Subcutaneous preadipocyte (primary cell): ENCODE measurements at places on chromosomes 11 and 22. TPM values are rescaled to one million over a fixed set of nuclear protein-coding genes. Genes with fewer than 3 reads are reported as not detected.

THY1 gene
- 8.2 and 87.5 TPM in 2 replicates for total RNA-seq

ROBO4 gene
- total RNA-seq: 7.7 and 26.6 TPM in 2 replicates

TBX10 gene
- total RNA-seq: not detected in 2 replicates

MS4A15 gene
- not detected in 2 replicates for total RNA-seq

MRGPRE gene
- total RNA-seq: 0.20 and 0.73 TPM in 2 replicates

KIRREL3 gene
- under 0.01 TPM in 2 replicates for total RNA-seq

OR10A2 gene
- total RNA-seq: not detected in 2 replicates

GRAP2 gene
- total RNA-seq: not detected in 2 replicates

MCM5 gene
- total RNA-seq: 41.5 and 87.2 TPM in 2 replicates

RNH1 gene
- 425 and 460 TPM in 2 replicates for total RNA-seq

PDGFB gene
- 0.37 TPM in 1 of 2 replicates, not detected in the other for total RNA-seq

CCDC89 gene
- total RNA-seq: 4.3 and 4.8 TPM in 2 replicates

MRGPRX4 gene
- total RNA-seq: not detected in 2 replicates

CHRM1 gene
- not detected in 2 replicates for total RNA-seq

MS4A12 gene
- not detected in 2 replicates for total RNA-seq

SYT7 gene
- 7.4 and 11.0 TPM in 2 replicates for total RNA-seq

PDE3B gene
- 1.8 and 3.3 TPM in 2 replicates for total RNA-seq

KCTD14 gene
- total RNA-seq: 1.5 and 1.8 TPM in 2 replicates

LDLRAD3 gene
- total RNA-seq: 11.5 and 12.1 TPM in 2 replicates

DGCR8 gene
- total RNA-seq: 17.6 and 30.1 TPM in 2 replicates

SCGB1D4 gene
- not detected in 2 replicates for total RNA-seq

OR4A16 gene
- total RNA-seq: not detected in 2 replicates

FGF19 gene
- total RNA-seq: not detected in 2 replicates

OR52H1 gene
- not detected in 2 replicates for total RNA-seq

ZNF280B gene
- total RNA-seq: 0.73 and 0.98 TPM in 2 replicates

CRYBB2 gene
- total RNA-seq: not detected in 2 replicates

OR52I1 gene
- total RNA-seq: not detected in 2 replicates

KRTAP5-8 gene
- total RNA-seq: not detected in 2 replicates

ABCG4 gene
- total RNA-seq: under 0.01 TPM in 2 replicates

MN1 gene
- 1.8 and 4.1 TPM in 2 replicates for total RNA-seq

OR52N4 gene
- not detected in 2 replicates for total RNA-seq

CABP7 gene
- not detected in 2 replicates for total RNA-seq

GPHA2 gene
- not detected in 2 replicates for total RNA-seq

TMPRSS13 gene
- under 0.01 TPM in 1 of 2 replicates, not detected in the other for total RNA-seq

TIMM8B gene
- 55.9 and 73.5 TPM in 2 replicates for total RNA-seq

GLB1L2 gene
- total RNA-seq: 1.1 and 3.5 TPM in 2 replicates

CASP1 gene
- total RNA-seq: 6.1 and 9.9 TPM in 2 replicates

SLC25A18 gene
- total RNA-seq: 0.20 and 0.73 TPM in 2 replicates

PRG3 gene
- total RNA-seq: not detected in 2 replicates

NAALADL1 gene
- 10.8 and 14.3 TPM in 2 replicates for total RNA-seq

CATSPERZ gene
- 1.1 TPM in 1 of 2 replicates, not detected in the other for total RNA-seq

CLP1 gene
- total RNA-seq: 17.6 and 20.9 TPM in 2 replicates

CNGA4 gene
- 0.37 TPM in 1 of 2 replicates, not detected in the other for total RNA-seq

RIBC2 gene
- 1.1 and 1.4 TPM in 2 replicates for total RNA-seq

MUC5B gene
- total RNA-seq: not detected in 2 replicates

HTR3A gene
- not detected in 2 replicates for total RNA-seq

CECR2 gene
- total RNA-seq: under 0.01 TPM in 1 of 2 replicates, not detected in the other

AIFM3 gene
- total RNA-seq: 0.20 and 0.73 TPM in 2 replicates

TANGO2 gene
- 28.7 and 31.5 TPM in 2 replicates for total RNA-seq

UBQLN3 gene
- not detected in 2 replicates for total RNA-seq

EFCAB6 gene
- total RNA-seq: 1.6 and 2.6 TPM in 2 replicates

MUC2 gene
- total RNA-seq: not detected in 2 replicates

C1QTNF4 gene
- total RNA-seq: under 0.01 and 0.20 TPM in 2 replicates

OR5A2 gene
- not detected in 2 replicates for total RNA-seq

SORL1 gene
- under 0.01 TPM in 2 replicates for total RNA-seq

SCUBE1 gene
- total RNA-seq: not detected in 2 replicates

APOL2 gene
- total RNA-seq: 19.0 and 26.8 TPM in 2 replicates

DRD4 gene
- under 0.01 TPM in 1 of 2 replicates, not detected in the other for total RNA-seq

DGKZ gene
- 43.4 and 59.2 TPM in 2 replicates for total RNA-seq
